Endothelial cell of umbilical vein (primary cell): ENCODE measurements at places on chromosomes 5 and 9. TPM values are rescaled to one million over a fixed set of nuclear protein-coding genes. Genes with fewer than 3 reads are reported as not detected.

DNA sequence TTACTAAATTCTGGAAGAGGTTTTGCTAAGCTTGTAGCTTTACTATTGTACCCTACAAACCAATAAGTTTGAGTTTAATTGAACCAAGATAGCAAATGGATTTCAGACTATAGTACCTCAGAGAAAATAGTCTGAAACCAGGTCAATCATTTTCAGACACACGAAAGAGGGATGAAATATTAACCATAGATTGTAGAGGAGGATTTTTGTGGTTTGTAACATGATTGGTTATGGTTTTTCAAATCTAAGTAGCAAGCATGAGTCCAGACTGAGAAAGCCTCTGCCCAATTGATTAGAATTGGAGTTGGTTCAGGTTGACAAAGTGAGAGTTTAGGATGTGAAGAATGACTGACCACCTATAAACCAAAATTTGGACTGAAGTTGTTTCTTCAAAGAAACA lies 562.7 kb upstream of the DMAC1 start:
- H3K4me3 ChIP-seq, result no peak overlapping the region
- DNase-seq, result no peak
- H3K4me1 ChIP-seq, result peaks cover 41% of the 10 kb centered on the region
- no peaks in the 10 kb centered on the region for H3K27me3 ChIP-seq

- no peaks in the 10 kb centered on the region for H3K36me3 ChIP-seq
- no peaks in the 10 kb centered on the region for H3K4me1 ChIP-seq
- H3K4me3 ChIP-seq, result no peak overlapping the region
- H3K27me3 ChIP-seq, result no peaks in the 10 kb centered on the region
Measured at GRCh38 chr5:178460174-178460573, 130.0 kb downstream of the COL23A1 start.

- no peaks in the 10 kb centered on the region for H3K4me1 ChIP-seq
- no peaks in the 10 kb centered on the region for H3K36me3 ChIP-seq
- no peaks in the 10 kb centered on the region for H3K27me3 ChIP-seq
- H3K27ac ChIP-seq, result no peak overlapping the region
- no peak for DNase-seq
Measured at GRCh38 chr5:35869685-35870277, 13.1 kb downstream of the IL7R start.

DNA sequence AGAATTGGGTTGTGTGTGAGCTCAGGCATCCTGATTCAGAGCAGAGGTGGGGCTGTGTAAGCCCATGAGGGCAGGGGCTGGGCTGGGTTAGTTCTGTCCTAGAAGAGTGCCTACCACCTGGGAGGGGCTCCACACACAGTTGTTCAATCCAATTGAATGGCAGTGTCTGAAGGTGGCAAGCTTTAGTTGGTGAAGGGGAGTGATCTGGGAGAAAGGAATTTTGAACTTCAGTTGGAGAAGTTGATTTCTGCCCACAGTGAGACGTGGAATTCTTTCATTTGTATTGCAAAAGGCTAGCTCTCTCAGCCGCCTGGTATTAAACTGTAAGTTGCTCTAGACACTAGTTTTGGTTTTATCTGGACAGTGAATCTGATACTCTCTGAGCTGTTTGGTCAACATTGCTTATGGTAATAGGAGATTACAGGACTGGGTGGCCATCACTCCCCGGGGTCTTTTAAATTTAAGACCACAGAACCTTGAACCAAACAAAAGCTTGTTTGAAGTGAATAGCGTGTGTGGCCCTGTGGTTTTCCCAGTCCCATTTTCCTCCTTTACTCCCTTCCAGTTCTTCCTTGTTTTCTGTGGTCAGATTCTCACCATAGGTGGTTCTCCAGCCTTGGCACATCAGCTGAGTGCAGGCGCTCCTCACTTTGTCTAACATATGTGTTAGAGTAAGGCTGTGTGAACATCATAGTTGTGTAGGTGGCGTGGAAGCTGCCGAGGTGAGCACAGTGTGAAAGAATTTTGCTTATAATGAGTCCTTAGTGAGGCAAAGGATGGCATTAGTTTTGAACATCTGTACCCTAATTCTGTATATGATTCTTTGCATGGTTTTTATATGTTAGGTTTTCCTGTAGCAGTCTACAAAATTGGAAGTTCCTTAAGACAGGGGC lies 78.0 kb downstream of the ARHGAP26 start:
- H3K27ac ChIP-seq, result no peak overlapping the region
- H3K36me3 ChIP-seq, result no peaks in the 10 kb centered on the region
- H3K27me3 ChIP-seq, result no peaks in the 10 kb centered on the region
- peaks cover 13% of the 10 kb centered on the region for H3K4me1 ChIP-seq
- DNase-seq, result no peak
- no peak overlapping the region for H3K4me3 ChIP-seq

Gene EFNA5
- 22.1 and 22.6 TPM in 2 replicates for total RNA-seq
